SHP77 treated with DMSO at 0.1 percent for 48 hours (cell line): ENCODE measurements at places on chromosomes 2 and 18.

DNA sequence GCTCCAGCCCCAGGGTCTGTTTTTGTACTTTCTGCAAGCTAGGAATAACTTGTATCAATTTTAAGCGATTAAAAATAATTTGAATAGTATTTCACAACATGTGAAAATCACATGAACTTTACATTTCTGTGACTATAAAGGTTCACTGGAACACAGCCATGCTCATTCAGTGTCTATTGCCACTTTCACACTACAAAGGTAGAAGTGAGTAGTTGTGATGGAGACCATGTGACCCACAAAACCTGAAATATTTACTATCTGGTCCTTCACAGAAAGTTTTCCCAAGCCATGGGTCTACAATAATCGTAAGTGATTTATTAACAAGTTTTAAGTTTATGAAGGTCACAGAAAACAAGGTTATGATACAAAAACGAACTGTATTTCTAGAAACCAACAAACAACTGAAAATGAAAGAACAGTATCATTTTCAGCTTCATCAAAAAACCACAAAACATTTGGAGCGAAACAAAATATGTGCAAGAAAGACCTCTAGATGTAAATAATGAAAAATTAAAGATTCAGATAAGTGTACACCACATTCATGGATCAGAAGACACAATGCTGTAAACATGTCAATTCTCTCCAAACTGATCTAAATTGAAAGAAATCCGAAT, 68.9 kb upstream of the DNER start:
- DNase-seq = no peak

DNA sequence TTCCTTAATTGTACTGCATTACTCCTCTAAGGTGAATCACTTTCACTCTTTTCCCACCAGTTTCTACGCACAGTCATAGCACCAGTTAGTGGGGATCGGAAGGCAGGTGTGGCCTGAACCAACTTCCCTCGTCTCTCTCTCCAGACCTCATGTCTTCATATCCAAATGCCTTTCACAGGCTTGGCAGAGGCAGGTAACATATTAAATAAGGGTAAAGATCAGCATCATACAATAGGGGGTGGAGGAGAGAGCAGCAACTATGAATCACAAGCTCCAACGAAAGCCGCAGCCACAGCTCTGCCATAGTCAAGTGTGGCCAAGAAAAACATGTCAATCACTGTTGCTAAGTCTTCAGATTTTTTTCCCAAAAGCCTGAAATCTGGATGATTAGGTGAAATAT, 40.3 kb downstream of the AP1S3 start:
- DNase-seq = no peak

GRCh38 chr18:48030616-48031480, 100.4 kb upstream of the SMAD2 start:
- peak; percentile 80 for DNase-seq

GRCh38 chr2:190635781-190636180, 13.1 kb upstream of the NAB1 start:
- DNase-seq = no peak

DNA sequence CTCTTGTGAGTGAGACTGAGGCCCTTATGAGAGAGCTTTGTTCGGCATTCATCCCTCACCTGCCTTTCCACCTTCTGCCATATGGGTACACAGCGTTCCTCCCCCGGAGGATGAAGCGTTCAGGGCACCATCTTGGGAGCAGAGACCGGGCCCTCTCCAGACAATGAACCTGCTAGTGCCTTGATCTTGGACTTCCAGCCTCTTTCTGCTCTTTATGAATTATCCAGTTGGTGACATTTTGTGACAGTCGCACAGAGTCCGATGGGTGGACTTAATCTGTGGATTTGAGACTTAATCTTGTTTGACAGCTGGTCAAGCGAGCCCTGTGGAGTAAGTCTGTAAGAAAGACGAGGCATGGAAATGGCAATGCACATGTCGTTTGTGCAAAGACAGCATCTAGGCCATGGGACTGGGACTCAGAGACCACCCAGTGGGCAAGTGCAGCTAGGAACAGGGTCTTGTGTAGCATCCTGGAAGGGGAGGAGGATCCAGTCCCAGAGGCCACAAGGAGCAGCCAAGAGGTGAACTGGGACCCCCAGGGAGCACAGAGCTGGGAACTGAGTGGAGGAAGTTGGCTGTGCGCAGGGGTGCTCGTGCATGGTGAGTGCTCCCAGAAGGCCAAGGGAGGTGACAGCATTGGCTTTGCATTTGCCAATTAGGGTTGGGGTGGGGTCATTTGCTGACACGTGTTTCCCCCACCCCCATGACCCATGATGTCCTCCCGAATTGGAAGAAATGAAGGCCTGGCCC, 69.5 kb upstream of the HDAC4 start:
- DNase-seq = no peak

GRCh38 chr2:199485732-199486335, 28.1 kb upstream of the SATB2 start:
- peak; percentile 61 for DNase-seq

- DNase-seq = no peak
Measured at GRCh38 chr18:57780318-57780705, 22.8 kb downstream of the ATP8B1 start.

- no peak for DNase-seq
Measured at GRCh38 chr2:240891492-240892340, 4.2 kb downstream of the MAB21L4 start.

DNA sequence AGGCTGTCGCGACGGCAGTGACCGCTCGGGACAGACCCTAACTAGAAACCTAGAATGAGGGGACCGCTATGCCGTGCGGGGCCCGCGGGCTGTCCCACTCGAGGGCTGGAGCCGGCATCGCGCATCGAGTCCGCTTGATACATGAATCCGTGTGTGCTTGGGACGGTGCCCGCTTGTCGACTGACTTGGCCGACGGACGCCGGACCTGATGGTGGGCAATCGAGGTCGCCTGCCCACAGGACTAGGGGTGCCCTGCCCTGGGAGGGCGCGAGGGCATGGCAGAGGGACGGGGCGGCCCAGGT, 749 bp upstream of the PTMA start:
- DNase-seq = no peak
